HT1080 (cell line): ENCODE measurements at places on chromosomes 1 and 21.
A peak's percentile ranks its signal among the peaks of the same experiment; 100 is the strongest.

DNA sequence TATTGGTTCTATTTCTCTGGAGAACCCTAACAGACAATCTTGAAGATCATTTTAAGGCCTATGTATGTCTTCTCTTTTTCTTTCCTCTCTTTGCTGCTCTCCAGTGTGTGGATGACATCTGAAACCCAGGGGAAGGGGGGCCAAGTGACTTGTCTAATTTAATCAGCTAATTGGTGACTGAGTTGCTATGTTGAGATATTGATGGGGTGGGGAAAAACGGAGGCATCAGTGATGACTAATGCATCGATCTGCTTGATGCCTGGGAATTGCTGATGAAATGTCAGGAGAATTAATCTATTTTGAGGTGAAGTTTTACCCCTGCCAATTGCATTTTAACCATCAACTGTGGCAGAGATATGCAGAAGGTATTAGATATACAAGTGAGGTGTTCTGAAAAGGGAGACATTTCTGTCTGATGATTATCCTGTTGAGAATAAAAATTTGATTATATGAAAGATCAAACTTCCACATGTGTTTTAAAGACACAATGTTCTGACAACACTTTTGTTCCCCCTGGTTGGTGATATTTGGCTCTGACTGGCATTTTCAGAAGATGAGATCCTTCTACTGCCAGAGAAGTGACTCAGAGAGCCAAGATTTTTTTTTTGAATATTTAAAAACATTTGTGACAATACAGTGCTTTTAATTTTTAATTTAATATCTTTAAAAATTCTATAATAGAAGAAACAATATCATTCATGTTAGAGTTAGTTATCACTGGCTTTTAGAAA is 18.7 kb upstream of the PTGFR start:
- DNase-seq = no peak

GRCh38 chr1:88773540-88774150 is 89.6 kb downstream of the PKN2 start:
- DNase-seq = peak; percentile 87

DNA sequence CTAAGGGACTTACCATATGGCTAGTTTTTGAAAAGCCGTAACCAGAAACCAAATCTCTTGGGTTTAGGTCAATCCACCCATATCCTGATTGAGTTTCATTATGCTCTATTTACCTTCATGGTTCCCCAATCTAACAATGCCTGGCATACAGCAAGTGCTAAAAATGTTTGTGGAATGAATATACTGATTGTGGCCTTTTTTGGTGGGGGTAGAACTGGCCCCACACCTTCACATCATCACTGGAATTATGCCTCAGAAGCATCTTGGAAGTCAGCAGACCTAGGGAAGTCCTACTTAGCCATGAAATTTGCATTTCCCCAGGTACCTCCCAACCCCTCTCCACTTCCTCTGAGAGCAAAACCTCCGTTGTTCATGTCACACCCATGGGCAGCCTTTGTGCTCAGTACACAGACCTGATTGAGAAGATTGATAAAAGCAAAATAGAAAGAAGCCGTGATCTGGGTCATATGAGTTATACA is 17.8 kb upstream of the SLAMF1 start:
- DNase-seq = no peak

DNA sequence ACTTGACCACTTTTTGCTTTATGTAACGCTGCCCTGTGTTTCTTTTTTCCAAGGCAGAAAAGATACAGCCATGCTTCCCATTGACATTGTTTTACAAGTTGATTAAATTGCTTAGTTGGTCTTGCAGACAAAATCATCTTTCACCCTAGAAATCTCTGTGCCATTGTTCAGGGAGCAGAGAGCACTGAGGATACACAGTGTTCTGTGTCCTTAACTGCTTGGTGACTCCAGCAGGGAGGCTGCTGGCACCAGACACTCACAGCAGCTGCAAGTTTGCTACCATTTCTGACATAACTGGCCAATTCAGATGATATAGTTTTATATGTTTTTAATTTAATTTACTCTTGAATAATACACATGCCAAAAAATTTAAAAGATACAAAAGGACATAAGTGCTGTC is 118.7 kb downstream of the RGS2 start:
- no peak for DNase-seq

- DNase-seq = no peak
Observed at GRCh38 chr1:209560529-209560928, 23.0 kb upstream of the CAMK1G start.

DNA sequence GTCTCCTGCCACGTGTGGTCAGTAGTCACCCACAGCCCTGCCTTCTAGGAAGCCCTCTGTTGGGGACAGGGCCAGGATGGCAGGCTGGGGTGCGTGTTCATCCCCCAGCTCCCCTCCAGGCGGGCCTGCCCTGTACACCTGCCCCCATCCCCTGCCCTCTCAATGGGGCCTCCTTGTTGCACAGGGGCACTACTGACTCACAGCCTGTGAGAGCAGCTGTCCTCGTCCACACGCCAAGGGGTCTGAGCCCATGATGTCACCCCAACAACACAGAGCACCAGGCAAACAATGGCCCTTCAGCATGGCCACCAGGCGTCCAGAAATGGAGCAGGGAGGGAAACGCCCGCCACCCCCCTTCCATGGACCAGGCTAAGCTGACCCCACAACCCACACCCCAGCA is 64.3 kb downstream of the ARHGEF16 start:
- DNase-seq = no peak

- no peak for DNase-seq
Observed at GRCh38 chr1:24366707-24367106, 46.9 kb downstream of the STPG1 start.

DNA sequence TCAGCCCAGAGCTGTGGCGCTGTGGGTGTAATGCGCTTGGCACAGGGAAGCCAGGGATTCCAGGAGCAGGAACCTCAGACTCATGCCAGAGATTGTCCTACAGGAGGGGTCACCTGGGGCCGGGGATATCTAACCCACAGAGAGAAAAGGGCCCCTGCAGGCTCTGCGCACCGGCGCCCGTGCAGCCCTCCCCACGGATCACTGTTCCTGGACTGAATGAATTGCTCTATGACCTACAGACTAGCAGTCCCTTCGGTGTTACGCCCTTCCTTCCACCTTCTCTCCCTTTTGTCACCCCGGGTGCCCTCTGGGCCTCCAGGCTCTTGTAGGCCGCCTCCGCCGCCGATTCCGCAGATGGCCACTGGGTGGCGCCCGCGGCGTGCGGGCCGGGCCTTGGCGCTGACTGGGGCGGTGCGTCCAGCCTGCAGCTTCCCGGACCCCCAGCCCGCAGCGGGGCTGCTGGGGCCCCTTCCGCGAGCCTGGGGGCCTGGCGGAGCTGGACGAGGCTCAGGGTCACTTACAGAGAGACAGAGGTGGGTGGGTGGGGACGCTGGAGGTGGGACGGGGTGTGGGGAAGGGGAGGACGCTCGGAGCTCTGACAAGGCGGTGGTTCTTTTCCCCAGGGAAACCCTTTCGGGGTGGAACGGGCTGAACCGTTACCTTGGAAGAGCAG is 101.3 kb downstream of the IER5 start:
- DNase-seq = peak; percentile 32

- DNase-seq = peak; percentile 4
Observed at GRCh38 chr1:185896863-185897262, 162.7 kb downstream of the HMCN1 start.

DNA sequence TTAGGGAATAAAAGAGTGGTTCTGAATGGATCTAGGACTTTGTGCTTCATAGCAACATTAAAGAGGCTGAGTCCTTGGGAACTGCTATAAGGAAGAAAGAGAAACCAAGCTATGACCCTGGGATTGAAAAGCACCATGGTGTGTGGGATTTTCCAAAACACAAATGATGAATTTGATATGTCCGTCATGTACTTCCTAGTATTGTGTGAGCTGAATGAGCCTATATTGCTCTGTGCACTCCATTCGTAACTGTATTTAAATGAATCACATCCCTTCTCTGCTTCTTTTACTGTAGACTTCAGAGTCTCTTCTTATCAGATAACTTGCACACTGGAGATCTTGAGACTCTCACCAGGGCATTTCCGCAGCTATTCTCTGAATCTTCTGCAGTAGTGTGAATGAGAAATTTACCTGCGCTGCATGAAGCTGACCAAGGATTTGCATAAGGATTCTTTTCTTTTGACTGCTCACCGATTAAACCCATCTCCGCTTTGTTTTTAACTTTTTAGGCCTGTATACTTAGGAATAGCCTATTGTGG is 23.1 kb upstream of the OR10J4 start:
- DNase-seq = no peak
